ENCODE measurements at places on chromosomes 13 and 19.

DNA sequence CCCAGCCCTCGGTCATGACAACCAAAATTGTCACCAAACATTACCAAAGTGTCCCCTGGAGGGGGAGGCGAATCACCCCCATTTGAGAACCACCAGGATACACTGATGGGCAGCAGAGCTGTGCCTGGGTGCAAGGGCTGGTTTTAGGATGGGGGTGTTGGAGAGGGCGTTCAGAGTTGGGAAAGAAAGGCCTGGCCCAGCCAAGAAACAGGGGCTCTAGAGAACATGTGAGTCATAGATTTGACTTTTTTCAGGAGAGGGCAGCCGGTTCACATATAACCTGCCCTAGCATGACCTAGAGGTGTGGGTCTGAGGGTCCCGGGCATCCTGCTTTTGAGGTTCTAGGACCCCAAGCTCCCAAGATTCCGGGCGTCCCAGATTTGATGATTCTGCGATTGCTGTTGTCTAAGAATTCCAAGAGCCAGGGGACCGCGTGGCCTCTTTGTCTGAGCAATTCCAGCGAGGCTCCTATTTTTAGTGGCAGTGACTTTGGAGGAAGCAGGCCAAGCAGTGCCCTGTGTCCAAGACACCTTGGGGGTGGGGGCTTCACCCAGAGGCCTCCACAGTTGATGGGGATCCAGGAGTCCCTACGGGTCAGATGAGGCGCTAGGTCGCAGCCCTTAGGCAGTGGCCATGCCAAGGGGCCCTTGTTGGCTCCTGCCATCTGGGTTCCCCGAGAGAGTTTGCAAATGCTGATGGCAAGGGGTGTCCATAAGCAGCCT lies 5.1 kb downstream of the WIZ start:
- no peak for DNase-seq

GRCh38 chr13:96011291-96011872 lies 41.8 kb downstream of the UGGT2 start:
- no peak for DNase-seq

DNA sequence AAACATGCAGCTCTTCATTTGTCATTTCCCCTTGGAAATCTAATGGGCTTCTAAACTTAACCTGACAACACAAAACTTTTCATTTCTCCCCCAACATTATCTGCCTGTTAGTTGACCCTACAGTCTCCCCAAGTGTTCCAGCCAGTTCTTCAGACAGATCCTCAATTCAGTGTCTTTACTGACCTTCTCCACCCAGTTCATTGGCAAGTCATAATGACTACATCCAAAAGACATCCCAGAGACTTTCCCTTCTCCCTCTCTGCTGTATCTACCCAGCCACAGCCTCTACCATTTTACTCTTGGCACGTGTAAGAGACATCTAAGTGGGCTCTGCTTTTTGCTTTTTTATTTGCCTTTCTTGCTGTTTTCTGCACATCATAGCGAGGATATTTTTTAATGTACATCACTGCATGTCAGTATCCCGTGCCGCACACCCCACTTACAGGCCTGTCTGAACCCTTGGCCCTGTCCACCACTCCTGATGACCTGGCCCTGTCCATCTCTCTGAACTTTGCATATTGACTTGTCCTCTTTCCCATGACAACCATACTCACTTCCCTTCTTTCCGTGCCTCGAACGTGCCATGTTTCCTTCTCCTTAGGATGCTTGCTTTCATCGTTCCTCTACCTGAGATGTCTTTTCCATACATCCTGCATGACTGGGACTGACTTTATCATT lies 391.9 kb downstream of the IRS2 start:
- no peak for DNase-seq

DNA sequence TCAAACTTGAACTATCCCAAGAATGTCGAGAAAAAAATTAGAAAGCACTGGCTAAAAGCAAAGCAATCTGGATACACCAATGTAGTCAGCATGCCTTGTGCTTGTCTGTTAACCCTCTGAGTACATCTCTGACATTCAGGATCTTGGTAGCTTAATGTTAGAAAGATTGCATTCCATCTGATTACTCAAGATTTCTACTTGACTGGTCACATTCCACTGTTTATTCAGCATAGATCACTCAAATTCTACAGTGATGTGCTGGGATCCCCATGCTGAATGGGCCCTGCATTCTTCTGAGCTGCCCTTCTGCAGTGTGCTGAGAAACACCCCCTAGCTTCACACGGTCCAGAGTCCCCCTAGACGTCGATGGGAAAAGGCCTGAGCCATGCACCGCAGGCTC lies 295.4 kb upstream of the MAB21L1 start:
- no peak for DNase-seq

- no peak for DNase-seq
These were observed 94.3 kb downstream of the ERCC5 start for GRCh38 chr13:102940143-102940542.

DNA sequence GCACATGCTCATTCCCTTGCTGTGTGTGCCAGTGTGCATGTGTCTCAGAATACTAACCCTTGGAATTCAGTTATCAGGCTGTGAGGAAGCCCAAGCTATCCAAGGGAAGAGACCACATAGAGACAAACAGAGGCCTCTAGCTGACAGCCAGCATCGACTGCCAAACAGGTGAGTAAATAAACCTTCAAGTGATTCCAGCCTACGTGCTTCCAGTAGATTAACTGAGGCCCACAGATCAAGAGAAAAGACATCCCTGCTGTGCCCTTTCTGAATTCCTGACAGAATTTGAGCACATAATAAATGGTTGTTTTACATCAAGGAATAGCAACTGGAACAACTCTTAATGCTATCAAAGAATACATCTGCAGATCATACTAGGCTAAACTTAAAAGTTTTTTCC lies 17.5 kb downstream of the ZC3H13 start:
- DNase-seq = no peak

DNA sequence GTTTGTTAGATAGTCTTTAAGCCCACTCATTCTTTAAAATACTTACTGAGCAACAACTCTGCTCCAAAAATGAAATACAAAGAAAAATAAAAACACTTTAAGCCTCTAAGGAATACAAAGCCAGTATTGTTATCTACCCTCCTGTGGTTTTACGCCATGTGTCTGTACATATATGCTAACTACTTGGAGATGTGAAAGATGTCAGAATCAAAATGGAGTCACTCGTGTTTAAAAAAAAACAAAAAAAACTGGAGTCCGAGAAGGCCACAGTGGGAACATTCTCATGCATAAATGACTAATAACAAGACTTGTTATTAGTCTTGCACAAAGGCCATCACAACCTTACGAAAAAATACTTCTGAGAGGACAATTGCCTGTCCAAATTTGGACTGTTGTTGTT lies 393.1 kb downstream of the TBC1D4 start:
- no peak for DNase-seq

DNA sequence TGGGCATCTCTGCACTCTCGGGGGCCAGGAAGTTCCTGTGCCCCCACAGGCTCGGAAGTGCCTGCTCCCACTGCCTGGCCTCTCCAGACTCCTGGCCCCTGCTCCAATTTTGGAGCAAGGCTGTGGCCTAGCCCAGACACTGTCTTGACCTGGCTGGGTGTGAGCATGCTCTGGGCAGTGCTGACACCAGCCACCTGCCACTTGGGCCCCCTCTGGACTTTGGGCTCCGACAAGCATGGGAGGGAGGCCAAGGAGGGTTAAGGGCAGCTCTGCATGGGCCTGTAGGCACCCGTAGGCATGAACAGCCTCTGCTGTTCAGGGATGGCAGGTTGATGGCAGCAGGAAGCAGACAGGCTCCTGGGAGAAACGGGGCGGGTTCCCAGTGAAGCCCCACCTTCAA lies 26.0 kb upstream of the RBM26 start:
- DNase-seq = no peak

- DNase-seq = no peak
These were observed 69.7 kb upstream of the GPR183 start for GRCh38 chr13:99376924-99377323.

DNA sequence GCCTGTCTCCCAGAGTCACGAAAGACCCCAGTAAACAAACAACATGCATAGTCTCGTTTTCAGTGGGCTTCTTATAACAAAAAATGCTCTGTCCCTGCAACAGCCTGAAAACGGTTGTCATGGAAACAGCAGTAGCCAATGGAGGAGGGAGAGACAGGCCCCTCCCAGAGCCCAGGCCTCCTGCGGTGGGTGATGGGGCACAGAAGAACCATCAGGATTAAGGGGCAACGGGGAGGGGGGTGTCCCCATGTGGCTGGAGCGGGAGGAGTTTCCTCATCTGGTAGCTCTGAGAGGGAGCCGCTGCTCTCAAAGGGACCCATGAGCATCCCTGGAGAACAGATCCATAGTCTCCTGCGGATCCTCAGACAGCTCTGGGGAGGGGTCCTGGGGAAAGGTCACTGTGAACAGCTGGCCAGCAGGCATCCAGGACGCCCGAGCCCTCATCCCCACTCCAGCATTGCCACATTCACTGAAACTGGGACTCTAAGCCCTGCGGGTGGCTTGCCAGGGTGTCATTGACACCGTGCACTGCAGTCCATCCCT lies 37.5 kb upstream of the PNMA8B start:
- no peak for DNase-seq

DNA sequence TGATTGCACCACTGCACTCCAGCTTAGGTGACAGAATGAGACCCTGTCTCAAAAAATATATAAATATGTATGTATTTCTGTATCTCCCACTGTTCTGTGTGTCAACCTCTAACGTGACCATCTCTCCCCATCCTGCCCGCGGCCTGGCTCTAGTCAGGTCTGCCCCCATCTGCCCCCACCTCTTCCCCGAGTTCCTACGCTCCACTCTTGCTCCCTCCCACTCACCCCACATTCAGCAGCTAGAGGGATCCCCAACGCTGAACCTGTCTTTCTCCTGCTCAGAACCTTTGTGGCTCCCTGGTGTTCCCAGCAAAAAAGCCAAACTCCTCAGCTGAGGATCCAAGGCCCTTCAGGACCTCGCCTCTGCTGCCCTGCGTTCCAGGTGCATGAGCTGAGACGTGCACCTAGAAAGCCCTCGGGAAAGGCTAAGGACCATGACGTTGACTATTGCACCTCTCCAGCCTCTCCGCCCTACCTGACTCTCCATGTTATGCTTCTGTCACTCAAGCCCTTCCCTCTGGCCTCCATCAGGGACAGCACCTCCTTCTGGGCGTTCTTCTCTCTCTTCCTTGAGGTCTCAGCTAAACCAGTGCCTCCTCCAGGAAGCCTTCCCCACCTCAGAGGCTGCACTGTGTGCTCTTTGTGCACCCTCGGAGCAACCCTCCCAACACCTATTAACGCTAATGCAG lies 18.1 kb downstream of the AKT2 start:
- DNase-seq = no peak

DNA sequence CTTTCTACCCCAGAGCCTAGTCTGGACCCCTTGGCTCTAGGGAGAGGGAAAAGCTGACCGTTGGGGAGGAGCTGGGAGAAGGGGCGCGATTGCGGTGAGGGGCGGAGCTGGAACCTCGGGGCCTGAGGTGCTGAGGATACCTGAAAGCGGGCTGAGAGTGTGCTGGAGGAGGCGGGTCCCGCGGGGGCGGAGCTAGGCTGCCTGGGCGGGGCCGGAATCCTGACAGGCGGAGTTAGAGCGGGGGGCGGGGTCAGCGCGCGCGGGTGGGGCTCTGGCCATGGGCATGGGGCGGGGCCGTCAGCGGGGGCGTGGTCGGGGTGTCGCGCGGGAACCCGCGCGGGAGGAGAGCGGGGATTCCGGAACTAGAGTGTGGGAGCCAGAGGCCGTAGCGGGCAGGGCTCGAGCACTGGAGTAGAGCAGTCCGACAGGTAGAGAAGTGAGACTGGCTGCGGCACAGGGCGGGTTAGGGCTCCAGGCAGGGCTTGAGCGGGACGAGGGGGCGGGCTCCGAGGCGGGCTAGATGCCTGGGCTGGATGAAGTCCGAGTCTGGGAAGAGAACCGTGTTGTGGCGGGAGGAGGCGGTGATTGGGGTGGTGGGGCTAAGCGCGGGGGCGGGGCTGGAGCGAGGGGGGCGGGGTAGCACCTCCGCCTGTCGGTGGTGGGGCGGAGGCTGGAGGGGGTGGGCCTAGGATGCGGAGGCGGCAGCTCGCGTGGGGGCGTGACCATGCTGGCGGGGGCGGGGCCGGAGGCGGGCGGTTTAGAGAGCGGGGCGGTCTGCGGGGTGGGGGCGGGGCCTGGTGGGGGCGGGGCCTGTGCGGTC lies at the start of gene INAFM1:
TSS of gene INAFM1 (plus strand) at position 815 of the 820 bp plus-strand sequence. CDS start 35 bp downstream, outside the sequence.
- peak; percentile 99 for DNase-seq

DNA sequence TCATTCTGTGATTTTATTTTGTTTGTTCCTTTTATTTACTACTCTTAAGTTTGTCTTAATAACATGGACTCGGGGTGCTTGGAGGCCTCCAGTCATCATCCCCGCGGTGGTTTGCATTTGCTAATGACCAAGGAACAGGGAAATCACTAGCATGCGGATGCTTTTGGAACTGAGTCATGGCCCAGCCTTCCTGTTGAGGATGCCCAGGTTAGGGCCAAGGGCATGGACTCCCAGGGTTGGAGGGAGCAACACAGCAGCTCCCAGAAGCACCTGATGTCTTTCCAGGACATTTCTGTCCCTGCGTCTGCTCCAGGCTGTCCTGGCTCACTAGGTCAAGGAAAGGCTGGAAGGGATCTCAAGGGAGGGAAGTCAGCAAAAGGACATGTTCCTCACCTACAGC lies 423.7 kb upstream of the TSHZ3 start:
- no peak for DNase-seq

DNA sequence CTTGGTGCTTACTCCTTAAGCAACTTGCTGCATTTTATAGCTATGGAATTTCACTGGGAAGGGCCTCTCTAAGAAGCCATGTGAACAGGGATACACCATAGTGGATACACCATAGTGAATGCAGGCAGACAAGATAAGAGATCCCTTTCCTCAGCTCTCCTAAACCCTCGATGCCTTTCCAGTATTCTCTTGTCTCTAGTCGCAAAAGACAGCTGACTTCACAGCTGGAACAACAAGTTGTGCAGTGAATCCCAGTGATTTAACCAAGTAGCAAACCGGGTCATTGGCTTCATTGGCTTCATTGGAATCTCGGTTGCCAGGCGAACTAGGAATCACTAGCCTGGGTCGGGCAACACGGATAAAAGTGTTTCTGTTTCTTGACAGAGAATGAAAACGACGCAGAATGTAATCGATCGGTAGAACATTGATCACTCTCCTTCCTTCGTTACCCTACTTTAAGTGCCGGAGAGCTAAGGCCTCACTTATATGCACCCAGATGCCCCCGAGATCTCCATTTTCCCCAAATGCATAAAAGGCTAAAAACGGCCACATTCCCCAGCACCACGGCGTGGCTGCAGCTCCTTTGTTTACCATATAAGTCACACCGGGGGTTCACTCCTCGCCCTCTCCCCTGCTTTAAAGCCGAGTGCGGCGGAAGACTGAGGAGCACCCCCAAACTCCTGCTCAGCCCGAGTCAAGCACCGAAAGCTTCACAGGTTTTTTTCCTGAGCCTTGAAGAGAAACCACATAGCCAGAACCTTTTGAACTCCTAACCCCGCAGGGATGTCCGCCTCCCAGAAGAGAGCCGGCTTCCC lies 674 bp downstream of the TRPC4 start:
- DNase-seq = no peak

DNA sequence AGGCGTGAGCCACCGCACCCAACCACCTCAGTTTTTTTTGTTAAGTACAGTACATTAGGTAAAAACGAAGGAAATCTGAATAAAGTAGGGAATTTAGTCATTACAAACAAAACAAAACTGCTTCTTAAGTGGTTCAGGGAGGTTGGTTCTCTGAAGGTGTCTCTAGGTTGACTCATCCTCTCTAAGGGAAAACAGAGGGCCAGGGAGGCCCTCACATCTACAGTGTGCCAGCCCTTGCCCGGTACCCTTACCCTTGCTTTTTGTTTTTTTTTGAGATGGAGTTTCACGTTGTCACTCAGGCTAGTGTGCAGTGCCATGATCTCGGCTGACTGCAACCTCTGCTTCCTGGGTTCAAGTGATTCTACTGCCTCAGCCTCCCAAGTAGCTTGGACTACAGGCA lies 17.2 kb upstream of the JUND start:
- no peak for DNase-seq

Data from stimulated activated CD4-positive, alpha-beta T cell treated with anti-CD3 and anti-CD28 coated beads, TNF-alpha, amount 100 ng/mL, for 24 hours (primary cell).